Renal cortical epithelial cell (primary cell): ENCODE measurements at places on chromosomes 7 and 10.

DNA sequence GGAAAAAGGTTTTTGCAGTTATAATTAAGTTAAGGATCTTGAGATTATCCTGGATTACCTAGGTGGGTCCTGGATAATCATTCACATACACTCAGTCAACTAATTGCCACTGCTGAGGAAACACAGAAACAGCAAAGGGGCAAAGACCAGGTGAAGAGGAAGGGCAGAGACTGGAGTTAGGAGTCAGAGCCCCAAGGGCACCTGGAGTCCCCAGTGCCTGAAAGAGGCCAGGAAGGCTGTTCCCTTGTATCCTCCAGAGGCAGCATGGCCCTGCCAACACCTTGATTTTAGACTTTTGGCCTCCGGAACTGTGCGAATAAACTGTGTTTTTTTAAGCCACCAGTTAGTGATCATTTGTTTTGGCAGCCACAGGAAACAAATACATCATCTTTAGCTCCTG is 24.6 kb downstream of the PRR15 start:
- no peak for DNase-seq

- DNase-seq = no peak
These were observed 9.2 kb downstream of the LGI1 start for GRCh38 chr10:93766918-93767317.

- peak; percentile 32 for DNase-seq
These were observed 446.5 kb upstream of the FOXK1 start for GRCh38 chr7:4235596-4235995.

DNA sequence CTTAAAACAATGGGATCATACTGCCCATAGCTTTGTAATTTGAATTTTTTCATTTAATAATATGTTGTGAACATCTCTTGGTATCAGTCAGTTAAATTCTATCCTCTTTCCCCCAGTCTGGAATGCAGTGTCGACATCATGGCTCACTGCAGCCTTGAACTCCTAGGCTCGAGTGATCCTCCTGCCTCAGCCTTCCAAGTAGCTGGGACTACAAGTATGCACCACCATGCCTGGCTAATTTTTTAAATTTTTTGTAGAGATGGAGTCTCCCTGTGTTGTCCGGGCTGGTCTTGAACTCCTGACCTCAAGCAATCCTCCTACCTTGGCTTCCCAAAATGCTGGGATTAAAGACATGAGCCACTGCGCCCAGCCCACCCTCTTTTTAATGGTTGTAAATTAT is 34.6 kb downstream of the MPLKIP start:
- no peak for DNase-seq

DNA sequence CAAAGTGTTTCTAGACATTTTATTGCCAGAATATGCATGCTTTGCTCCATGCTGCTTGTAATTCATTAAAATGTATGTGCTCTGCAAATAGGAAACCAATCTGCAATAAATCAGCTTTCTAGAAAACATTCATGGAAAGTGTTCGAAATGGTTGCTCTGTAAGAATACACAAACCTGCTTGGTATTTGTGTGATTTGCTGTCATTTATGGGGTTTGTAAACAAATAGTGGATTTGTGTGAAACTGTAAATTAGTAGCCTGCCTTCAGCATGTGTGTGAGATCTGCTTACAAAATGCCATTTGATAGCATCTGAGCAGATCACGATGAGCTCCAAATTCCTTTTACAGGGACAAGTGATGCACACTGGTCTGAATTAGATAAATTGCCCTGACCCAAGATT is 219.0 kb upstream of the CSTF2T start:
- DNase-seq = no peak

DNA sequence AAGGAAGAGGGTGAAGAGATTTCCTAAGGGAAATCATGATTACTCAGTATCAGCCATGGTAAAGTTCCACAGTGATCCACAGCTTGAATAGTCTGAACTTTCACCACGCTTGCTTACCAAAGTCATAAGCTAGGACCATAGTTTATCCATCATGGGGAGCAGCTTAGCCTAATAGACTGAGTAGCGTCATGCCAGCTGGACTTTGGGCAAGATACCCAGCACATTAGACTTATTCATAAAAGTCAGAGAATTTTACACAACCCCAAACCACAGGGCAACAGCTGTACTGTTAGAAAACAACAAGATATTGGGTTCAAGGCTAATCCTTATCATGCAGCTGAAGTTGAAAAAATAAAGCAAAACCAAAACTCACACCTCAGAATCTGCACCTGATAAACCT is 491.0 kb downstream of the XPNPEP1 start:
- no peak for DNase-seq

DNA sequence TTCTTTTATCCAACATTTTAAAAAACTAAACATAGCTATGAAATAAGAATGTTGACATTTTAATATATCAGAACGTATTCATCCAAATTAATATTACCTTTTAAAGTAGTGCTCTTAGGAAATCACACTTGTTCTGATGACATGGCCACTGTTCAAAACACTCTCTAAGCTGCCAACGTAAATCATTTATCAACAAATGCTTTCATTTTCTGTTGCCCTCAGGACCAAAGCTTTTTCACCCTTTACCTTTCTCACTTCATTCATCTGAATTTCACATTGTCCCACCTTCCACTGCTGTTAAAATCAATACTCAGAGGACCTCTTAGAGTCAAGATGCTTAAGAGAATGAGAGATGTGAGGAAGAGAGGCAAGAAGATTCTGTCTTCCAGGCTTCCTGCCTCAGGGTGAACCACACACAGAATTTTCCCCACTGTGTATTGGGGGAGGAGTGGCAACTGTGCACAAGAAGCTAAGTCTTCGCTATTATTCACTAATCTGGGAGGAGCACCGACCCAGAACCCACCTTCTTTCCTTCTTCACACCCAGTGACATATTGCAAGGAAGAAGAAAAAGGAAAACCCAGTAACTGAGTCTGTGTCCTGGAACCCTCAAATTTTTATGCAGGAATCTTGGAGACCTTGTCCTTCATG is 21.0 kb downstream of the HIBADH start:
- DNase-seq = peak; percentile 81

- DNase-seq = peak; percentile 94
These were observed 186.5 kb upstream of the BET1 start for GRCh38 chr7:94190599-94191061.
